ENCODE measurements at places on chromosomes 7 and 10.

- no peak for DNase-seq
Observed at GRCh38 chr7:71626206-71626605, 494.3 kb downstream of the GALNT17 start.

DNA sequence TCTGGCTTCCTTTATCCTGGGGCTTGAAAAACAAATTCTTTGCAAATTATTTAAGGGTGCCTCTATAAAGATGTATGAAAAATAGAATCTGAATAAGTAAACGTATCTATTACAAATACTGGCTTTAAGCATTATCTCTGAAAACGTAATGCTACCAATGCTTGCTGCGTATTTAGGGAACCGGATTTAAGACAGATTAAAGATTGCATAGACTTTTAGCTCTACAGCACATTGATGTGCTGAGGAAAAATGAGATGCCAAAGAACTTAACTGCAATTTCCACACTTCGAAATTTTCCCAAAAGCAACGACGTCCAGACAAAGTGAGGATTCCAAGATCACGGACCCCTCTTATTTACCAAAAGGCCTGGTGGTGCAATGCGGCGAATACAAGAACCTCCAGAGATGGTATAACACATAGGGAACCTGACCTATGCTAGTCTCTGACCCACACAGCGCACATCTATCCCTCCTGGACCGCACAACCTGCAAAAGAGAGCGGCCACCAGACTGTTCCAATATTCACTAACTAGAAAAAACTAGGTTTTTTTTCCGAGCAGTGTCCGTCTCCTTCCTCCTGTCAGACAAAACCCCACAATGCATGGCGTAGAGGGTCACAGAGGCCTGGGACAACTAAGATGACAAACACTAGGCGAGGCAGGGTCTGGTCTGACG is 34.3 kb upstream of the PHF14 start:
- no peak for DNase-seq

DNA sequence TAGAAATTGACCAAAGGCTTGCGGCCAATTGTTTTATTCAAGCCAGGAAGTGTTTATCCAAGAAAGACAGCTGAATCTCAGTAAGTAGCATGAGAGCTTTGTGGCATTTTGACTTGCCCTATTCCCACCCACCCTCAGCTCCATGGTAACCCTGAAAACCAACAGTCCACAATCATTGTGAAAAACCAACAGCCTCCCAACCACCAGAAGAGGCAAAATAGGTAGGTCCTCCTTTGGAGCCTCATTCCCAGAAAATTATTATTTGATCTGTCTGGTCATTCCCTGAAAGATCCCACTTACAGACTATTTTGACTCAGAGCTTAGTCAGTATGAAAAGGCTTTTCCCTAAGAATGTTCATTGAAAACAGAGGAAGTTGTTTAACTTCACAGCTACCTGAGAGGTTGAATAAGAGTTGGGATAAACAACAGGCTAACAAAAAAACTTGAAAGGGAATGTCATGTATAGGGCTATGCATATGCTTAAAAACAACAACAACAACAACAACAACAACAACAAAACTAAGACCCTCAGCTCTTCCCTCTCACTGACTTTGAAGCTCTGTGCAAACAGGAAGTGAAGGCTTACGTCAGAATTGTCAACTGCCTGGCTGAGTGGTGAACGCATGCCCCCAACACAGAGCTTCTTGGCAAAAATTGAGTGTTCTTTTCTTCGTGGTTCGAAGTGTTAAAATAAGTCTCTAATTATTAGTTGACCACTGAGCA is 11.2 kb downstream of the KPNA7 start:
- DNase-seq, result no peak

DNA sequence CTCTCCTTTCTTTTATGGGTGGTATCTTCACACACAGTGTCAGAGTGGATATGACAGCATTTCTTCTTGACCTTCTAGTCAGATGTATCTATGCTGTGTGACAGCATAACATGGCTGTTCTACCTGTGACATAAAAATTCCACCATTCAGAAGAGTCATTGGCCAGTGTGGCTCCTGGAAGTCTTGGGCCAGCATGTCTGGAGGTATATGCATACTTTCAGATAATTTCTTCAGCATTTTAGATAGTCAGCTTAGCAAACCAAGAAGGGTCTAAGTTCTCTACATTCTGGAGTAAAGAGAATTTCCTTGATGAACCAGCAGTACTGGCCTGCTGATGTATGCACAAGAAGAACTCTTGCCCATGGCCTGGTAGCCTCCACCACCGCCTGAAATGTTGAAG is 179.3 kb downstream of the BMPER start:
- DNase-seq, result no peak

Data from ascending aorta (tissue), 2 donors.